Foreskin keratinocyte (primary cell): ENCODE measurements at places on chromosomes 6 and 20. TPM values are rescaled to one million over a fixed set of nuclear protein-coding genes. Genes with fewer than 3 reads are reported as not detected.

GRCh38 chr6:24307881-24308280 is 50.0 kb downstream of the DCDC2 start:
- peak; percentile 60 for DNase-seq

DNA sequence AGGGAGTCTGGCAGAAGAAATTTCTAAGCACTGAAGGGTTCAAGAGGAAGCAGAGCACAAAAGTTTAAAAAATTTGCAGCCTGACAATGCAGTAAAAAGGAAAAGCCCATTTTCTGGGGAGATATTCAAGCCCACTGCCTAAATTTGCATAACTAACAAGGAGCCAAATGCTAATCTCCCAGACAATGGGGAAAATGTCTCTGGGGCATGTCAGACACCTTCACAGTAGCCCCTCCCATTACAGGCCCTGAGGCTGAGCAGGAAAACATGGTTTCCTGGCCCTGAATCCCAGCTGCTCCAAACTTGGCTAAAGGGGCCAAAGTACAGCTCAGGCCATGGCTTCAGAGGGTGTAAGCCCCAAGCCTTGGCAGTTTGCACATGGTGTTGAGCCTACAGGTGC is 908.5 kb upstream of the MANEA start:
- no peak for DNase-seq

- DNase-seq, result no peak
Measured at GRCh38 chr6:81158956-81159355, 593.5 kb downstream of the TENT5A start.

- no peak for DNase-seq
Measured at GRCh38 chr6:10451394-10451793, 36.5 kb upstream of the TFAP2A start.

GRCh38 chr6:20069021-20069522 is 143.2 kb downstream of the MBOAT1 start:
- no peak for DNase-seq

DNA sequence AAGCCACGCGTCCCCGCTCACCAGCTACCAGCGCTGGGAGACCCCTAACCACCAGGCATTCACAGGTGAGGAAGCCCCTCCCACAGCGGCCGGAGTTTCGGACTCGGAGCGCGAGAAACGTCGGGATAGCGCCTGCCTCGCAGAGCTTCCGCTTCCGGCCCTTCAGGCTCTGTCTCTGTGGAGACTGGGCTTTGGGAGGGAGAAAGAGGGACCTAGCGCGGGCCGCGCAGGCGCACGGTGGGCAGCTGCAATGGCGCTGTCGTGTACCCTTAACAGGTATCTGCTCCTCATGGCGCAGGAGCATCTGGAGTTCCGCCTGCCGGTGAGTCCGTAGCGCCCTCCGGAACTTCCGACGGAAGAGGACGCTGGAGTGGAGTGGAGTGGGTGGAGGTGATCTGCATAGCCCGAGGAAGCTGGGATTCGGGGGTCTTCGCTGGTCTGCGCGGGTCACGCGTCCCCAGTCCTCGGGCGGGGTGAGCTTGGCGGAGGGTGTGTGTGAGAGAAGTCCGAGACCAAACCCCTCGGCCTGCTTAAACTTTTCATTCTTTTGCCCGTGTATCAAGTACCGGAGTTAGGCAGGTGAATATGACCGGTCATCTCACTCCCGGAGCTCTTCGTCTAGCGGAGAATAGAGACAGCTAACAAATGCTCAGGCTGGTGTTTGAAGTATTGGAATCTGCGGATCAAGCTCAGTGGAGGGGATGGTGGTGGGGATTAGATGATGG is at the start of gene TRMT11:
Gene TRMT11 (plus strand): TSS at position 240 of the 725 bp plus-strand sequence. CDS start 11 bp downstream, at position 251.
- DNase-seq, result peak; percentile 71

DNA sequence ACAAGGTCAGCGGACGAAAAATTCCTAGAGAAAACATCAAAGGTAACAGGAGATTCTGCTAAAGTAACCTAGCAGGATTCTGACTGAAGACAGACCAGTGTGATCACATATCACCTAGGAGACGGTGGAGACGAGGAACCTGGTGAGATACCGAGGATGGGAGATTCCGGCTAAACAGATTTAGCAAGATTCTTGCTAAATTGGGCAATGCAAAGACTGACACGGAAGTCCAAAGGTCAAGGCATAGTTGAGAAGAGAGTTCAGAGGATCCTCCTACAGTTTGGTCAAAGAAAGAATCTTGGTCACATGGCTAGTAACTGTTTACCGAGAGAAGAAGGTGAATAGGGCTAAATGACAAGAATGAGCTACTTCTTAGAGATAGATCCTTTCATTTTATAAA is 61.1 kb downstream of the TMEM170B start:
- DNase-seq, result no peak

DNA sequence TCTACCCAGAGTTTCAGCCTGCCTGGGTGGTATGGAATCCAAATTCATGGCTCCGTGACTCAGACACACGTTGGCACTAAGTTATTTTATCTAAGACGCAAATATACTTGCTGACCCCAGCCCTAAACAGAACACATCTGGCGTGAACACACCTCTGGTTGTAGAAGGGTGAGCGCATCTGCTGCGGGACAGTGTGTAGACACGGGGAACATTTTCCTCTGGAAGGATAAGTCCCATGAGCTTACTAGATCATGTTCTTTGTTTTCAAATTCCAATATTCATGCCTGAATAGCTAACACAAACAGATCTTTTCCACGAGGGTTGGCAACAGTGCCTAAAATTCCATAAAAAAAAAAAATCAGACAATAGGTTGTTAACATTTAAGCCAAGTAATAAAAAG is 87.8 kb downstream of the TMEM170B start:
- no peak for DNase-seq

- DNase-seq, result no peak
Measured at GRCh38 chr6:156175433-156175832, 601.7 kb upstream of the ARID1B start.

GRCh38 chr6:37463110-37463509 is 30.1 kb downstream of the CMTR1 start:
- DNase-seq, result no peak

DNA sequence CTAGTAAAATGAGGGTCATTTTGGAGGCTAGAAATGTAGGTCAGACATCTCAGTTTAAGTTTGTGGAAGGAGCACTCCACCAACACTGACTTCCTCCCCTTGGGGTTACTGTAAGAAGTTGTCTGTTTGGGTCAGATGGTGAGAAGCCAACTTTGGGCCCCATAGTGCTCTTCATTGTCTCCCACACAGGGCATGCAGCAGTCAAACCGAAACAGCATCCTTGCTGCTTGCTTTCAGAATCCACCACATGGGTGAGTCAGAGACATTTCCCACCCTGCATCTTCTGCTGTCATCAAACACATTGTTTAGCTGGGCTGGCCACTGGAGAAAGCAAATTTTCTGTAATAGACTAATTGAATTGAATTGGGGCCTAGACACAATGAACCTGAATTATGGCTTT is 16.8 kb downstream of the IL17F start:
- no peak for DNase-seq

DNA sequence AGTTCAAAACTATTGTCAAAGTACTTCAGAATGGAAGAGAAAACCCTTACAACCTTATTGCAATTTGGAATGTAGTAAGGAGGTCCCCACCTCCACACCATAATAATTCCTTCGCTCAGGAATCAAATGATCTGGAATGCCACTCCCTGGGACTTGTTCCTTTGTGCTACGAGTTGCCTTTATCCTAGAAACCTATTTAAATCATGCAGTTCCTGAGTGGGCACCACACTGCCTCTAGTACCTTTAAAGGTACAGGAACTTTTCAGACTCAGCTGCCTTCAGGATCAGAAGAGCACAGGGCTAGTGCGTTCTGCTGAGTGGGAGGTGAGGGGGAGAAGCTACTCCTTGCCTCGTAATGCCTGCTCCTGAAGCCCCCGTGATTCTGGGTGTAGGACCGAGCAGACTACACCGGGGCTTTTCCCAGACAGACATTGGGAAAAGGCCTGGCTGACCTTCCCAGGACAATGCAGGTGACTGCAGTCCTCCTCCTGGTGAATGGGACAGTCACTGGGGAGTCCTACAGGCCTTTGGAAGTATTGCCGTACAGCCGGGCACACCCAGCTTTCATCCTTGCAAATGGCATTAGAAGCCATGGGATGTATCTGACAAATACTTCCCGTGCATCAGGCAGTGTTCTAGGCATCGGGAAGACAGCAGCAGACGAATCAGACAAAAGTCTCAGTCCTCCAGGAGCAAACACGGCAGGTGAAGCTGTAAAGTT is 11.8 kb upstream of the TUBB2B start:
- no peak for DNase-seq

- DNase-seq, result no peak
Measured at GRCh38 chr20:1587781-1588532, 30.5 kb upstream of the SIRPD start.

- DNase-seq, result no peak
Measured at GRCh38 chr20:50569864-50570836, 60.0 kb downstream of the PTPN1 start.

DNA sequence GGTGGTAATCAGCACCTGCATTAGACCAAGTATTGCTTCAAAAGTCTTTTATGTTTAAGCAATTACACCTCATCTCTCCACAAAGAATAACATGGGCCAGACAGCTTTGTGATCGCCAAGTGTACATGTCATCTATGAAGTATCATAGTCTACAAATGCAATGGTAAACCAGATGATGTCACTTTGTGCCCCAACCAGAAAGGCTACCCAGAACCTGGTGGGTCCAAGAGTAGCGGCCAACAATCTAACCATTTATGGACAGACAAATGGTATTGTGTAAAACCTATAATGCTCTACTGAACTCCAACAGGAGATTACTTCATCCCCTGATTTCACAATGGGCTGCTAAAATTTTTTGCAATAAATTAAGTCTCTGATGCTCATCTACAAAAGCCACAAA is 295.9 kb downstream of the GMDS start:
- no peak for DNase-seq

DNA sequence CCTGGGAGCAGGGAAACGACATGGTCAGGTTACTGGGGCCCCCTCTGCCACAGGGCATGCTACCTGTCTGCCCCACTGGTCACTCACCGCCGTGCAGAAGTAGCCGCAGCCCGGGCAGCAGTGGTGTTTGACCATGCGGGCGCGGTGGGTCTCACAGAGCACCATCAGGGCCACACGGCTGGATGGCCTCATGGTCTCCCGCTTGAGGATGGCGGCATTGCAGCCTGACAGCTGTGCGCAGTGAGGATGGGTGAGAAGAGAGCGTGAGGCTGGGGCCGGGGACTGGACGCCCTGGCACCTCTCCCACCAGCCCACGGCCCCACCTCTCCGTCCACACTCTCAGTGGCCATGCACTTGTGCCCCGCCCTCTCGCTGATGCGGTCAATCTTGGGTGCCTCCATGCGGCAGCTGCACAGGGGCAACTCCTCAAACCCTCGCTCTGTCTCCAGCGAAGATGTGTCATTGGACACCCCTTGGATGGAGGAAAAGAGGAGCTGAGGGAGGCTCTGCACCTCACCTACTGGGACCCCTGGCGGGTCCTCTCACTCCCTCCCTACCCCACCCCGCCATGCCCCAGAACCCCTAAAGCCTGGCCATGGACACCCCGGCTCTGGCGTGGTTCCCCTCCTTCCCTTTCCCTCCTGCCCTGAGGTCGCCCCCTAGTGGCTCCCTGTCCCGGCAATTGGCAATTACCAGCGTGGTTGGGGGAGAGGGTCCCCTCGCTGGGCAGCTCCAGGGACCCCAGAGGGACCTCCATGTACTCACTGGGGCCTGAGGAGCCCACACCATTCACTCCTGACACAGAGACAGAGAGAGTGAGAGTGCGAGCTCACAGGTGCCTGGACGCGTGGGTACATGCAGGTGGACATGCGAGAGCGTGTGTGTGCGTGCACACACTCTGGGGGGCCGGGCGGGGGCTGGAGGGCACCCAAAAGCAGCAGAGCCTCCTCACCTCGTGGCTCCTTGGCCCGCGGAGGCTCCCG is 8.9 kb downstream of the EHMT2 start:
- DNase-seq, result no peak

- no peak for DNase-seq
Measured at GRCh38 chr20:58401162-58401561, 12.1 kb downstream of the VAPB start.

DNA sequence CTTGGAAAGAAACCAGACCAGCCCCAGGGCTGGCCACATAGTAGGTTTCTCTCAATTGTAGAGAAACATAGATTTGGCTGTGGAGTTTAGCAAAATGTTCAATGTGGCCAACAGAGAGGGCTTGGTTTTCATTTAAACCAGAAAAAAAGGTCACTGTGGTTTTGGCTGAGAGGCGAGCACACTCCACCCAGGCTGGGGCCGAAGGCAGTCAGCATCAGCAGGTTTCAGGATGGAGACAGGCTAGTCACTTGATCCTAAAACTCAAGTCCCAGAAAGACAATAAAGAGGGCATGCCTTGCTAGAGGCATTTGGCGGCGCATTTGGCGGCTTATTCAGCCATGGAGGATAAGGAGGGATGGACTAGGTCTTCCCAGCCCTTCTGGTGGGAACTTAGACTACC is 73.1 kb downstream of the PRND start:
- DNase-seq, result no peak

DNA sequence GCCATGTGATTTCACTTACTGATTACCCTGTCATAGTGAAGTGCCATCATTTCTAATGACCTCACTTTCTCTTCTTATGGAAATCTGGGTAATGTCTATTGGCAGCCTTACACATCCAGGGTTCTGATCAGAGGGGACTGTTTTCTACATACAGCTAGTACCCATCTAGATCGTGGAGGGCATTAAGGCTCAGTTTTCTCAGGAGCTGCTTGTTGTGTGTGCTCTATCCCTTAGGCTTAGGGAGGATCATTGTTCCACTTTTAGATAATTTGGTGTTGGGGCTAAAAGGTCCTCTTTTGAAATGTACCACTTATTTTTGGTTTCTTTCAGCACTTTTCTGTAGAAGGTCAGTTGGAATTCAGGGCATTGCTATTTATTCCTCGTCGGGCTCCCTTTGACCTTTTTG is 3.8 kb downstream of the HSP90AB1 start:
- DNase-seq, result no peak

- DNase-seq, result no peak
Measured at GRCh38 chr6:127515234-127515793, 3.8 kb downstream of the MTCL3 start.

DNA sequence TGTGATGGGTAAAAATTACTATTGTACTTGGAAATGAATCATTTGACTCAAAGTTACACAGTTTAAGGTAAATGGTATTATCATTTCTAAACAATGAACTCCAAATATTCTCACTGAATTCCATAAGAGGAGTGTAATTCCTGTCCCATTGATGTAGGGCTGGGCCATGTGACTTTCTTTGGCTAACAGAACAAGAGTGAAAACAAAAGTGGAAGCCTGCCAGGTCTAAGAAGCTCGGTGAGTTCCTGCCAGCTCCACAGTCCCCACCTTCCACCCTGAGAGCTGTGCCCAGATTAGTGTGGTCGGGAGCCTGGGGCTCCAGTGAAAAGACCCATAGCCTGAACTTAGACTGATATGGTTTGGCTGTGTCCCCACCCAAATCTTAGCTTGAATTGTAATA is 24.6 kb downstream of the TBXT start:
- no peak for DNase-seq

Gene CLDN20
- polyA plus RNA-seq, result not detected in 2 replicates

Gene RCAN2
- polyA plus RNA-seq, result not detected in 2 replicates

Gene SLC17A9
- 0.29 and 0.33 TPM in 2 replicates for polyA plus RNA-seq

Gene MMUT
- polyA plus RNA-seq, result 6.2 and 8.6 TPM in 2 replicates

Gene ADGB
- not detected in 2 replicates for polyA plus RNA-seq

Gene CLPSL2
- not detected in 2 replicates for polyA plus RNA-seq

Gene SAMD3
- polyA plus RNA-seq, result 0.96 and 3.6 TPM in 2 replicates

Gene ADISSP
- 93.0 and 100 TPM in 2 replicates for polyA plus RNA-seq

Gene AAR2
- 20.8 and 21.6 TPM in 2 replicates for polyA plus RNA-seq

Gene PCED1A
- polyA plus RNA-seq, result 9.8 and 11.1 TPM in 2 replicates

Gene TAGAP
- 0.03 and 0.06 TPM in 2 replicates for polyA plus RNA-seq
